CD4-positive, alpha-beta memory T cell (primary cell): ENCODE measurements at places on chromosomes 2 and 18.

GRCh38 chr2:235689427-235689853, 195.6 kb downstream of the AGAP1 start:
- DNase-seq = no peak

DNA sequence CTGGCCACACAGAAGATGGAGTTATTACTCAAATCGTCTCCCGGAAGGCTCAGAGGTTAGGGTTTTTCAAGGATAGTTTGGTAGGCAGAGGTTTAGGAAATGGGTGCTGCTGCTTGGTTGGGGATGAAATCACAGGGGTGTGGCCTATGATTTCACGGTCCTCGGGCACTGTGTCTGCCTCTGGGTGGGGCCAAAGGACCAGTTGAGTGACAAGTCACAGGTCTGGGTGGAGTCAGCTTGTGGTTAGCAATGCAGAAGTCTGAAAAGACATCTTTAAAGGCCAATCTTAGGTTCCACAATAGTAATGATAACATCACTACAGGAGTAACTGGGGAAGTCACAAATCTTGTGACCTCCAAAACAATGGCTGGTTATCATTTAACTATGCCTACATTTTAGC, 387.8 kb downstream of the ZNF521 start:
- no peak for DNase-seq

DNA sequence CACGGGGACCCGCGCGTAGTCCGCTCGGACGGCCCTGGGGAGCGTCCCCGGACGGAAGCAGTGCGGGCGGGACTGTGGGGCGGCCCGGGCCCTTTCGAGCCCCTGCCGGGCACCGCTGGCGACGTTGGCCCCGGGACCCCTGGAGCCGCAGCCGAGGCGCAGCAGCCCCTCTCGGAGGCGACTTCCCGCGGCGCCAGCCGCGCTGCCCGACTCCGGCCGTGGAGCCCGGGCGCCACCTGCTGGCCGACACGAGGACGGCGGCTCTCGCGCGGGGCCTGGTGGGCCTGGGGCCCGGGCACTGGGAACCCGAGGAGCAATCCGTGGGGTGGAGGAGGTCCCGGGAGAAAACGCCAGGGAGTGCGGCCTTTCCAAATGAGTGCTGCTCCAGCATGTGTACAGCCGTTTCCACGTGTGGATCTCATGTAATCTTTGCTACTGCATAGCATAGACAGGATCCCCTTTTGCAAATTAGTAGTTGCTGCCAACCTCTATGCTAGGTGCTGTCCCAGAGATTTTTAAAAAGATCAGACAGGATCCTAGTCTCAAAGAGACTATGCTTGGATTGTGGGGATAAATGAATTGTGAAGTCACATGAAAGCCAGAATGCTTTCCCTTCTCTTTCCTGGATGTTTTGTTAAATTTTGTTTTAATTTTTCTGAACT, 4.0 kb downstream of the ID2 start:
- DNase-seq = peak; percentile 75

GRCh38 chr2:34365932-34366331, 766.8 kb upstream of the FAM98A start:
- DNase-seq = no peak
